ENCODE measurements at places on chromosomes 6 and 20.

DNA sequence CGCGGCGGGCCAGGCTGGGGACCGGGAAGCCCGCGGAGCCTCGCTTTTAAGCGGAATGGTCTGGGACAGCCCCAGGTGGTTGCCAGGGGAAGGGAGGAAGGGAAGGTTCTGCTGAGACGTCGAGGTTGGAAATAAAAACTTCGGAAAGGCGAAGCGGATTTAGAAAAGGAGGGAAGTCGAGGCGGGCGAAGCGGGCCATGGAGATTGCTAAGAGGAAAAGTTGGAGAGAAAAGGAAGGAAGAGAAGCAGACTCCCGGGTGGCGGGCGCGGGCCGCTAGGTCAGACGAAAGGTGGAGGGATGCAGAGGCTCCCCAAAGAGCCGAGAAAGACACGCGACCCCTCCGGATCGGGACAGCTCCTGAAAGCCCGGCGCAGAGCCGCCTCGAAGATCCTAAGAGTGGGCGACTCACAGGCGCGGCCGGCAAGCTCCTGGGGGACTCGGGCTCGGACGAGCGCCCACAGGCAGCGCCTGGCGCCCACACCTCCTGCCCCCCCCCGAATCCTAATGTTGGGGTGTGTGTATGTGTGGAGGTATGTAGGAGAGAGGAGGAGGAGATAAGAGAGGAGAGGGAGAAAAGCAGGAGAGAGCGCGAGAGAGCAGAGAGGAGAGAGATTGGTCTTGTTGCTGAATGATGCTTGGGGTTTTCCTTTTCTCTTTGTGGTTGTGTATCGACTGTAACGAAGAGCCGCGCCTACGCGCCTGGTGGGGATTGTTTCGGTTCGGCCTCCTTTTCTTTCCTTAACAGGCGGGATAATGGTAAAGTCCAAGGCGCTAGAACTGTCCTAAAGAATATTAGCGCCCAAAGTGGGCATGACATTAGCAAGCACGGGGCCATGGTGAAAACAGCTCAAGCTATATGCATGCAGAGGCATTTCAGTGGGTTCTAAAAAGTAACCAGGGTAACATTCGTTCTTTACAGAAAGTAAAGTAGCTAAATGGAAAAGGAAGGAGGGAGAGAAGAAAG is 1.5 kb downstream of the TFAP2B start:
- no peak for DNase-seq

GRCh38 chr6:69487688-69488087 is 309.1 kb downstream of the LMBRD1 start:
- no peak for DNase-seq

GRCh38 chr6:26536571-26537159 is 1.5 kb upstream of the HMGN4 start:
- no peak for DNase-seq

DNA sequence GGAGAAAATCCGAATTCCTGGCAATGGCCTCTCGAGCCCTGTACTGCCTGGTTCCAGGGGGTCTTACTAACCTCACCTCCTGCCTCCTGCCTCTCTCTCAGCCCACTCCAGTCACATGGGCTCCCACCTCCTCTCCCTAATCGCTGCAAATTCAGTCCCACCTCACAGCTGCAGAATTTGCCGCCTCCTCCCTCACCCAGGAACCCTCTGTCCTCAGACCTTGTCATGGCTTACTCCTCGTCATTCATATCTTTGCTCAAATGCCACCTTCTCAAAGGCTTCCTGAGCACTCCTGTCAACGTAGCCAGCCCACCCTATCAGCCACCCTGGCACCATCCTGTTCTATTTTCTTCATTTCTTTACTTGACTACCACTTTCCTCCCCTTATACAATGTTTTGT is 89.0 kb downstream of the SLC2A10 start:
- DNase-seq = no peak

GRCh38 chr6:119197271-119197670 is 118.8 kb upstream of the FAM184A start:
- DNase-seq = no peak

DNA sequence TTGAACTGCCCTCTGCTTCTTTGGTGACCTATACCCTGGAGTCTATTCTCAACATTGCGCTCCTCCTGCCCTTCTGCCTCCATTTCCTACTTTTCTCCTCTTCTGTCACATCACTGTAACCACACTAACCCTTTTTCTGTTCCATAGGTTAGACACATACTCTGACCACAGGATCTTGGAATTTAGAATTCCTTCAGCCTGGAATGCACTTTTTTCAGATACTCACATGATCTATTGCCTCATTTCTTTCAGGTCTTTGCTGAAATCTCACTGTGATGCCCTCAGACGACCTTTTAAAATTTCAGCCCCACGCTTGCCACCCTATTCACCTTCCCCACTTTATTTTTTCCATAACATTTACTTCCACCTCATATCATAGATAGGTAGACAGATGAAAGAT is 5.1 kb downstream of the VNN1 start:
- no peak for DNase-seq

DNA sequence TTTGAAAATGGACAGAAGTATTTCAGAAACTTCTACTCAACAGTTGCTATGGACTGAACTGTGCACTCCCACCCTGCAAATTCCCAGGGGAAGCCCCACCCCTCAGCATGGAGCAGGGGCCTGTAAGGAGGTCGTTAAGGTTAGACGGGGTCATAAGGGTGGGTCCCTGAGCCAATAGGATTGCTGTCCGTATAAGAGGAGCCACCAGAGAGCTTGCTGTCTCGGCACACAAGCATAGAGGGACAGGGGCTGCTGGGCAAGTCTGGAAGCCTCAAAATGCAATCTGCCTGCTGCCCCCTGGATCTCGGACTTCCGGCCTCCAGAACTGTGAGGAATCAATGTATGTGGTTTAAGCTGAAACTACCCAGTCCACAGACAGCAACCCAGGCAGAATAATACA is 37.4 kb upstream of the AFDN start:
- no peak for DNase-seq

GRCh38 chr6:159819932-159820640 is 20.0 kb downstream of the PNLDC1 start:
- no peak for DNase-seq

DNA sequence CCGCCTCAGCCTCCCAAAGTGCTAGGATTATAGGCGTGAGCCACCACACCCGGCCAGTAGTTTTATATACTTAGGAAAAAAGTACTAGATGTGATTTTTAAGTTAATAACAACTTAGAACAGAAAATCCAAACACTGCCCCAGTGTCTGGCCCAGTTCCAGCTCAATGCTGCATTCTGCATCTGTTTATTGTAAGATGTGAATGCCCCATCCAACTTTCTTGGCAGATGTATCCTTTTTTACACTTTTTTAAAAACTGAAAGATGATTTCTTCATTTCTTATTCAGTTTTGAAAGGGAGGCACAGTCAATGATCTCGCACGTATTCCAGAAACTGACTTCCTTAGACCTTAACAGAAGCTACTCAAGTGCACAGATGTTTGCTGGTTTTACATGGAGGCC is 85.6 kb upstream of the SRSF6 start:
- no peak for DNase-seq

- no peak for DNase-seq
Measured at GRCh38 chr6:32946893-32947292, 6.0 kb downstream of the HLA-DMA start.

- DNase-seq = no peak
Measured at GRCh38 chr6:20572288-20572687, 38.0 kb downstream of the CDKAL1 start.

Measured in H54 (cell line).